Epithelial cell of umbilical artery (primary cell): ENCODE measurements at places on chromosomes 5 and 9. TPM values are rescaled to one million over a fixed set of nuclear protein-coding genes. Genes with fewer than 3 reads are reported as not detected.

TNC gene
- total RNA-seq = 2.3 and 4.6 TPM in 2 replicates

SPINK6 gene
- total RNA-seq = not detected in 2 replicates

CATSPER3 gene
- total RNA-seq = not detected in 2 replicates

EQTN gene
- total RNA-seq = not detected in 2 replicates

ENC1 gene
- 42.7 and 141 TPM in 2 replicates for total RNA-seq

ADGRV1 gene
- under 0.01 and 0.15 TPM in 2 replicates for total RNA-seq

TMOD1 gene
- total RNA-seq = 1.9 and 3.0 TPM in 2 replicates

SLC36A3 gene
- total RNA-seq = not detected in 2 replicates

PTGS1 gene
- under 0.01 and 0.91 TPM in 2 replicates for total RNA-seq

SAXO1 gene
- total RNA-seq = not detected in 2 replicates

OGN gene
- not detected in 2 replicates for total RNA-seq

ADRB2 gene
- 0.97 and 3.8 TPM in 2 replicates for total RNA-seq

NUP155 gene
- 32.2 and 54.6 TPM in 2 replicates for total RNA-seq

PCDHAC2 gene
- total RNA-seq = under 0.01 and 0.30 TPM in 2 replicates

JAKMIP2 gene
- total RNA-seq = 1.2 TPM in 1 of 2 replicates, not detected in the other

GAS1 gene
- 0.65 and 0.76 TPM in 2 replicates for total RNA-seq

SPACA9 gene
- total RNA-seq = 1.6 and 2.0 TPM in 2 replicates

PCDHA9 gene
- total RNA-seq = under 0.01 and 0.15 TPM in 2 replicates

GNA14 gene
- total RNA-seq = 0.97 and 8.4 TPM in 2 replicates

ANKRD18B gene
- total RNA-seq = 2.6 and 6.2 TPM in 2 replicates

CCDC69 gene
- 2.6 and 4.6 TPM in 2 replicates for total RNA-seq

SPINK4 gene
- not detected in 2 replicates for total RNA-seq

IGFBPL1 gene
- 0.32 TPM in 1 of 2 replicates, not detected in the other for total RNA-seq

PPP3R2 gene
- not detected in 2 replicates for total RNA-seq

TMEM8B gene
- total RNA-seq = under 0.01 and 0.91 TPM in 2 replicates

S1PR3 gene
- 1.8 and 2.9 TPM in 2 replicates for total RNA-seq

SLC46A2 gene
- not detected in 2 replicates for total RNA-seq

ITGA1 gene
- 4.4 and 11.4 TPM in 2 replicates for total RNA-seq
